Pericardium fibroblast (primary cell): ENCODE measurements at places on chromosomes 5 and 9. TPM values are rescaled to one million over a fixed set of nuclear protein-coding genes. Genes with fewer than 3 reads are reported as not detected.

PRSS3 gene
- 12.5 and 14.4 TPM in 2 replicates for total RNA-seq

PCDHA10 gene
- total RNA-seq = under 0.01 TPM in 2 replicates

C5 gene
- 1.4 and 5.6 TPM in 2 replicates for total RNA-seq

TRIM36 gene
- 0.09 TPM in 1 of 2 replicates, not detected in the other for total RNA-seq

PCA3 gene
- not detected in 2 replicates for total RNA-seq

SHOC1 gene
- 0.09 TPM in 1 of 2 replicates, not detected in the other for total RNA-seq

OR1Q1 gene
- total RNA-seq = not detected in 2 replicates

DCTN4 gene
- total RNA-seq = 35.8 and 36.0 TPM in 2 replicates

PGGT1B gene
- 7.2 and 11.4 TPM in 2 replicates for total RNA-seq

IRX4 gene
- total RNA-seq = 1.4 TPM in 1 of 2 replicates, not detected in the other

PKD2L2 gene
- not detected in 2 replicates for total RNA-seq

TRIO gene
- total RNA-seq = 74.8 and 190 TPM in 2 replicates

GPR151 gene
- not detected in 2 replicates for total RNA-seq

KDM4C gene
- 10.0 and 12.8 TPM in 2 replicates for total RNA-seq
